ENCODE measurements at places on chromosomes 3 and 15.

DNA sequence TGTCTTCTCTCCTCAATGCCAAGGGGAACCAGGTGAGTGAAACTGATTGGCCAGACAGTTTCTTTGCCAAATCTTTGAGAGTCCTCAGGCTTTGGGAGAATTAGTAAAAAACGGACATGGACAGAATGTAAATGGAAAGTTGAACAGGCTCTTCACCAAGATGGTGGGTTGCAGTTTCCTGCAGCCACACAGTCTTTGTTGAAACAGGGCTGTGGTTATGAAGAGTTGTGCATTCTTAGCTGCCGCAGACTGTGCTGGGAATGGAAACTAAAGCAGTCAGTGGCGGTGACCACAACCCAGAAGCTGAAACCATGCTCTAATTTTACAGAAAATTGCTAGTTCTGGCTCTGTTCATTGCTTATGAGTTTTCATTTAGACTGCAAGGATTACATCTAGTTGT lies 42.1 kb upstream of the TASOR start:
- no peak for DNase-seq

- DNase-seq: no peak
These were observed 6.1 kb upstream of the HGD start for GRCh38 chr3:120688121-120688520.

GRCh38 chr3:189792046-189792929 lies 161.1 kb downstream of the TP63 start:
- no peak for DNase-seq

GRCh38 chr15:65326117-65326526 lies 21.6 kb downstream of the RNU5B-1 start:
- DNase-seq: no peak

DNA sequence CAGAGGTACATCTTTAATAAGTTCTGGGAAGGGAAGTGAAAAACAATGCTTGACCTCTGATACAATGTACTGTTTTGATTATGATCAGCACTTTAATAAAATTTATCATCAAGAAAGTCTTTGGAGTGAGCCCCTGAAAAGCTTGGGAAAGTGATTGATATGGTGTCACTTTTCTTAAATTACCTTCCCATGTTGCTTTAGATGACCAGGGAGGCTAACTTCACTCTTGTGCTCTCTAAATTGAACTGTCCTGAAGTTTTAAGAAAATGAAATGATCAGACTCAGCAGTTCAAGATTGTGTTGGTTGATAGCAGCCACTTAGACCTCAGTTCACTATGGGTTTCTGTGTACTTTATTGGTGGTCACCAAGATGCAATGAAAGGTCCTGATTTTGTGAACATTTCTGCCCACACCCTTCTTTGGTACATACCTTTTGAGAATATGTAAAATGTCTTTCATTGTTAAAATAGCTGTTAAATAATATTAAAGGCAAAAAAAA lies 15.7 kb downstream of the TGFBR2 start:
- no peak for DNase-seq

All from neural crest cell (in vitro differentiated cells).